ENCODE measurements at places on chromosomes 5 and 9.

GRCh38 chr9:125447202-125447802 lies 185.7 kb downstream of the GAPVD1 start:
- DNase-seq: no peak

- DNase-seq: no peak
Measured at GRCh38 chr5:124399426-124399961, 346.9 kb downstream of the ZNF608 start.

DNA sequence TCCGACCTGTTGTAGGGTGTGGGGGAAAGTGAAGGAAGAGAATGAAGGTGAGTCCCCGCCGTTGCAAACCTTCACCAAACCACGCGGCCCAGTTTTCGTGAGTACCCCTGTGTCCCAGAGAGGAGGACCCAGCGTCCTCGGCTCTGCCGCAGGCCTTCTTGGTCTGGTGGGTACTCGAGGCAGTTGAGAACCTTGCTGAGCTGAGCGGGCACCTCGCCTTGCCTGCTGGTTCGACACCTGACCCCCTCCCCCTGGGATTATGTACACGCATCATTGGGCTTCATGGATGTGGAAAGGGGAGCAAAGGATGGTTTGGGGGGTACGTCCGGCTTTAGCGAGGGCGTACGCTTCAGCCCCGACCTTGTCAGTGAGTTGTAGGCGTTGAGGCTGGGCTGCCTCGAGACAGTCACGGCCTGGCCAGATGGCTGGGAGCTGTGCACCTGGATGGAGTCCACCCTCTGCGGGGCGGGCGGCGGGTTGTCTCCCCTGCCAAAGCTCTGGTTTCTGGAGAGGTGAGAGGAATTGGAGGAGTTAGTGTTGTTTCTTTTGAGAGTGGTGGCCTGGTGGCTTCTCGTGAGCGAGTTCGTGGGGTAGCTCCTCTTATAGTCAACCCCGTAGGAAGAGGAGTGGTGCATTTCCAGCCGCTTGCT lies 128.1 kb downstream of the SEMA6A start:
- no peak for DNase-seq

GRCh38 chr9:24698881-24699518 lies 153.3 kb upstream of the IZUMO3 start:
- DNase-seq: no peak
